ENCODE measurements at places on chromosomes 5 and 9. TPM values are rescaled to one million over a fixed set of nuclear protein-coding genes. Genes with fewer than 3 reads are reported as not detected.

GRCh38 chr5:14339468-14339867 is 196.3 kb downstream of the TRIO start:
- no peaks in the 10 kb centered on the region for H3K27me3 ChIP-seq
- no peak for DNase-seq
- no peak overlapping the region for H3K27ac ChIP-seq
- no peaks in the 10 kb centered on the region for H3K36me3 ChIP-seq
- H3K4me3 ChIP-seq = no peak overlapping the region
- H3K4me1 ChIP-seq = no peaks in the 10 kb centered on the region

DNA sequence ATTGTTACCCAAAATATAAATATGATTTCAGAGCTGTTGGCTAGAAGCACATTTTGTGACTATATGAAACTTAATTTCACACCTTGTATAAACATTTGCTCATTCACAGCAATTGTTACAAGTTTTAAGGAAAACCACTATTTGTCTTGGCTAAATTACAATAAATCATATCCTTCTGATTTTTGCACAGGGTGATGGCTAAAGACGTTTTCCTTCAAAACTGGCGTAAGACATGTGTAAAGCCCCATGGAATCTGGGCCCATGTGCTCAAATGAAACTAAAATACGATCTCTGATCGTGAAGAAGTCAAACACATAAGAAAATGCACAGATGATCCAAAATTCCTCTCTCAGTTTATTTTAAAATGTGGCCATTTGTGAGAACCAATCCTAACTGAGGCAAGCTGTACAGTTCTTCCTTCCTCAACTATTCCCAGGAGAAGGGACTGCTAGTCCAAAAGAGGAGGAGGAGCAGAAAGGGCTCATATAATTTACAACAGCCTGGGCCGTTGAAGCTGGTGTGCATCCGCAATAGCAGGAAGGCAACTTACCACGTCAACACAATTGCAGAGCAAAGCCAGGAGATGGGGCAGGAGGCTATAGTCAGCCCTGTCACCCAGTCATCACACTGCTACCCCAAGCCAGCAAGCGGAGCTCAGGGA is 98.4 kb downstream of the MED27 start:
- H3K4me3 ChIP-seq = no peak overlapping the region
- DNase-seq = no peak
- H3K4me1 ChIP-seq = no peaks in the 10 kb centered on the region

- no peak overlapping the region for H3K4me3 ChIP-seq
- no peak overlapping the region for H3K27ac ChIP-seq
- DNase-seq = no peak
- no peaks in the 10 kb centered on the region for H3K4me1 ChIP-seq
- no peaks in the 10 kb centered on the region for H3K27me3 ChIP-seq
Measured at GRCh38 chr5:115033861-115034260, 135.8 kb downstream of the TRIM36 start.

DNA sequence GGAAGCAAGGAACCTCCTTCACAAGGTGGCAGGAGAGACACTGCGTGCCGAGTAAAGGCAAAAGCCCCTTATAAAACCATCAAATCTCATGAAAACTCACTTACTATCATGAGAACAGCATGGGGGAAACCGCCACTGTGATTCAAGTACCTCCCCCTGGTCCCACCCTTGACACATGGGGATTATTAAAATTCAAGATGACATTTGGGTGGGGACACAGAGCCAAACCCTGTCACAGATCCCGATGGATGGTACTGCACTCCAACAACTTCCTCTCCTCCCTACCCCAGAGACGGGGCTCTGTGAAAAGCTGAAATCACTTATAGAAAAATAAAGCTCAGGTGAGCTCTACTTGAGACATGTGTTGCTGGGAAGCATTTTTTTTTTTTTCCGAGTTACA is 10.3 kb upstream of the ADCY2 start:
- no peaks in the 10 kb centered on the region for H3K27me3 ChIP-seq
- H3K27ac ChIP-seq = no peak overlapping the region
- H3K4me1 ChIP-seq = no peaks in the 10 kb centered on the region
- H3K4me3 ChIP-seq = no peak overlapping the region

DNA sequence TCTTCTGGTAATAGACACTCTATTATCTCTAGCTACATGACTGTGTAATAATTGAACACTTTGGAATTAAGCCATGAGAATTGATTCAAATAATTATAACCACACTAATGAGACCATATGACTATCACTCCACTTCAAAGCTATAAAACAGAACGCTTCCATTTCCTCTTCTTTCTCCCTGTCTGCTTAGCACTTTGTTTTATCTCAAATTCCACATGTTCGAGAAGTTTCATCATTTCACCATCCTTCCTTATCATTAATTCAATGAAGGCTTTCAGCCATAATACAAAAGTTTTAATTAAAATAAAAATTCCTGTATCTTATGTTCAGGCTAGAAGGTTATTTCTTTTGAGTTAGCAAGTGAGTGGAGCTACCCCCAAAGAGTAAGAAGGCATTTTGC is 7.4 kb upstream of the DCTN4 start:
- H3K4me3 ChIP-seq = no peak overlapping the region
- no peak for DNase-seq
- H3K36me3 ChIP-seq = no peaks in the 10 kb centered on the region
- no peaks in the 10 kb centered on the region for H3K27me3 ChIP-seq
- H3K27ac ChIP-seq = no peak overlapping the region

DNA sequence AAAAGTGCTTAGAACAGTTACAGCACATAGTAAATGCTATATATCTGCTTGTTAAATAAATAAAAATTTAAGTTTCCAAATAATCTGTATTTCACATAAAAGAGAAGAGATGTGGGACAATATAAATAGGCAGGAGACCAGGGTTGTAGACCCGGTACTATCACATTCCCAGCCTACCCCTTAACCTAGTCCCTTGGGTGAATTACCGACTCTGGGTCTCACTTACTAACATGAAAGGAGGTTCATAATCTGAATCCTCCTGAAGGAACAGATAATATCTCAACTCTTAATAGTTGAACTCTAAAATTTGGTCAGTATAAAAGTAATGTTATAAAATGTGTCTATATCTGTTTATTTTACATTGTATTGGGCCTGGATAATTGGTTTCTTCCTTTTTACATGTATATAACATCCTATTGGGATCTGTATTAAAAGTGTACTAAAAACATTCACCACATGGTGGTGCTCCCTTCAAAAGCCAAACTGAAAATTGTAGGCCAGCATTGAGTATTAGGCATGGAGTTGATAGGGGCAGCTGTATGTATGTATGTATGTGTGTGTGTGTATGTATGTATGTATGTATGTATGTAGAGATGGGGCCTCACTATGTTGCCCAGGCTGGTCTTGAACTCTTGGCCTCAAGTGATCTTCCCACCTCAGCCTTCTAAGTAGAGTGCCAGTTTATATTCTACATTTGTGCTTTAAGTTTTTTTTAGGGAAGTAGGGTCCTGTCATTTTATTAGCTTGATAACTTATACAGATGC is 64.2 kb upstream of the ABL1 start:
- no peak overlapping the region for H3K27ac ChIP-seq
- peak; percentile 50 for DNase-seq
- peaks cover 8% of the 10 kb centered on the region for H3K4me1 ChIP-seq
- no peak overlapping the region for H3K4me3 ChIP-seq
- H3K36me3 ChIP-seq = no peaks in the 10 kb centered on the region

- H3K27me3 ChIP-seq = no peaks in the 10 kb centered on the region
- DNase-seq = no peak
- H3K4me1 ChIP-seq = peaks cover 3% of the 10 kb centered on the region
- no peak overlapping the region for H3K4me3 ChIP-seq
- H3K27ac ChIP-seq = no peak overlapping the region
Measured at GRCh38 chr9:90839183-90839728, 37.6 kb downstream of the SYK start.

GRCh38 chr9:123527981-123528380 is 172.0 kb downstream of the CRB2 start:
- no peak for DNase-seq
- no peak overlapping the region for H3K27ac ChIP-seq
- no peaks in the 10 kb centered on the region for H3K36me3 ChIP-seq
- H3K4me1 ChIP-seq = no peaks in the 10 kb centered on the region

DNA sequence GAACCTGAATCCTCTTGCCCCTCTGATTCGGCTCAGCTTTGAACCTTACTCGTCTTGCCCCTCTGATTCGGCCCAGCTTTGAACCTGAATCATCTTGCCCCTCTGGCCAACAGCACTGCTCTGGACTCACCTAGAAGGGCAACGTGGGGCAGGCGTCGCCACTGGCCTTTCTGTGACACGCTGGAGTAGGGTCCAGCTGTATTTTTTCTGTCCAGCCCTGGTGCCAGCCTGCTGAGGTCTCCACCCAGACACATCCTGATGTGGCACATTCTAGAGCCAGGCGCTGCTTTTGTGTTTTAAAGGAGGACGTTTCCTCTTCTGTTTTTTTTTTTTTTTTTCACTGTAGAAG is 15.2 kb upstream of the CPEB4 start:
- H3K27ac ChIP-seq = no peak overlapping the region
- H3K4me3 ChIP-seq = no peak overlapping the region
- DNase-seq = no peak
- no peaks in the 10 kb centered on the region for H3K27me3 ChIP-seq
- H3K4me1 ChIP-seq = no peaks in the 10 kb centered on the region

DNA sequence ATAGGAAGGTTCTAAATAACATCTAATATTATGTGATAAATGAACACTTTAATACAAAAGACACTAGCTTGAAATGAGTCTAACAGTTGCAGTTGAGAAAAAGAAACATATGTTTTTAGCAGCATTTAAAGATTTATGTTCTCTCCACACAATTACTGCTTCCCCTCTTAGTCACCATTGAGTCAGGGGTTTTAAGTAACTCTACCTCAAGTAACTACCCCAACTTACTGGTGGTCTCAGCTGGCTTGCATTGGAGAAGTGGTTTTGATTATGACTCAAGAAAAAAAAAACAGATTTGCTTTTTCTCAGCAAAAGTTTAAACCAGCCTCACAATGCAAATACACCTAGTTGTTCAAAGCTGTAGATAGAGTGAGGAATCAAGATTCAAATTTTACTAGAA is 1216.5 kb upstream of the CDH9 start:
- no peak overlapping the region for H3K27ac ChIP-seq
- no peak for DNase-seq

SPATA31D4 gene
- total RNA-seq = not detected

PAEP gene
- not detected for total RNA-seq

MZB1 gene
- total RNA-seq = 0.42 TPM

CYLC2 gene
- not detected for total RNA-seq
